ENCODE measurements at places on chromosomes 4 and X. TPM values are rescaled to one million over a fixed set of nuclear protein-coding genes. Genes with fewer than 3 reads are reported as not detected.
A peak's percentile ranks its signal among the peaks of the same experiment; 100 is the strongest.

Gene TRPC5OS
- total RNA-seq = not detected

DNA sequence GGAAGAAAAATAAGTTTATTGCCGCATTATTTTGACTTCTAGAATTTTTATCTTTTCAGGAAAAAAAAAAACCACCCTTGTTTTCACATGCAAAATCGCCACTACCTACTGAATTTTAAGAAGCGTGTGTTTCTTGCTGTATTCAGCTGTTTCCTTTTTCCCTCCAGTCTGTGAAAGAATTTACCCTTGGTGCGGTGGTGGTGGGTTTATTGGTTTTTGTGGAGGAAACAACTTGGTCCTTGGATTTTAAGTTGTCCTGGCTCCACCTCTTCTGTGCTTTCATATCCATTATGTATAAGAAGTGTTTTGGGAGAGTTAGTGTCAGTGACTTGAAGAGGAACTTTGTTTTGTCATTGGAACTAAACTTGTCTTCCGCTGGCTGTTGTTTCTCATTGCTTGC, 8.1 kb downstream of the RAPGEF2 start:
- no peak overlapping the region for H3K4me3 ChIP-seq
- peaks cover 14% of the 10 kb centered on the region for H3K36me3 ChIP-seq
- H3K27me3 ChIP-seq = no peaks in the 10 kb centered on the region
- DNase-seq = no peak
- peaks cover 25% of the 10 kb centered on the region for H3K4me1 ChIP-seq

Gene CLNK
- not detected for total RNA-seq

DNA sequence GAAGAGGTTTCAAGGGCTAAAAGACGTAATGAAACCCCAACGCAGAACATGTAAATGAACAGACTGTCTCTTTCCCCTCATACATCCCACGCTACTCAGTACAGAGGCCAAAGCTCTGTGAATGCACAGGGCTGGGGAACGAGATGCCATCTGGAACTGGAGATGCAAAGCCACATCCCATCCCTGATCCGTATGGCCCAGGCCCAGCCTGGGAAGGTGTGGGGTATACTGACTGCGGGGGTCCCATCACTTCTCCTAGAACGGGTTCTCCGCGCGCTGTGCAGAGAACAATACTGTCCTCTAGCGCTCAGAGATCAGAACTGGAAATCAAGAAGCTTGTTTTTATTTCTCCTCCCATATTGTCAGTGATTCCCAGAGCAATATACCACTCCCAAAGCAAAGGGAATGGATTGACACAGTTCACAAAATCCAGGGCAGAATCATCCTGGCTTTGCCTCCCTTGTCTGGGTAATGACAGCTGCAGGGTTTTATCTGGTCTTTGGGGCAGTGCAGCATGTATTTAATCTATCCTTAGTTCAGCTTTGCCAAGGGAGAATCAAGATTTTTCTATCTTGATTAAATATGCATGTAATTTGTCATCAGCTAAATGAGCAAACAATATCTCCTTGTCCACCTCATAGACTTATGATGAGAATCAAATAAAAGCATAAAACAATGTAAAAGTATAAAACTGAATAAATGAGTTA, 47.3 kb upstream of the TLR3 start:
- no peaks in the 10 kb centered on the region for H3K36me3 ChIP-seq
- peaks cover 4% of the 10 kb centered on the region for H3K27me3 ChIP-seq
- no peak for DNase-seq
- H3K27ac ChIP-seq = no peak overlapping the region
- H3K4me3 ChIP-seq = peak overlapping the region; percentile 26
- peaks cover 18% of the 10 kb centered on the region for H3K4me1 ChIP-seq

DNA sequence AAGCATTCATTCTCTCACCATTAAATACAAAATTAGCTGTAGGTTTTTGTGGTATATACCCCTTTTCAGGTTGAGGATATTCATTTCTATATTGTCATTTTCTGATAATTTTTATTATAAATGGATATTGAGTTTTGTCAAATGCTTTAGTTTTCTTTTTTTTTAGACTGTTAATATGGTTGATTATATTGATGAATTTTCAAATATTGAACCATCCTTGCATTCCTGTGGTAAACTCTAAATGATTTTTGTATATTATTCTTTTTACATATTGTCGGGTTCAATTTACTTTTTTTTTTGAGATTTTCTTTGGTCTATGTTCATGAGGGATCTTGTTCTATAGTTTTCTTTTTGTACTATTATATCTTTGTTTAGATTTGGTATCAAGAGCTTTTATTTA, 165.1 kb downstream of the GPAT3 start:
- H3K27me3 ChIP-seq = no peaks in the 10 kb centered on the region
- no peaks in the 10 kb centered on the region for H3K4me1 ChIP-seq
- H3K27ac ChIP-seq = no peak overlapping the region

DNA sequence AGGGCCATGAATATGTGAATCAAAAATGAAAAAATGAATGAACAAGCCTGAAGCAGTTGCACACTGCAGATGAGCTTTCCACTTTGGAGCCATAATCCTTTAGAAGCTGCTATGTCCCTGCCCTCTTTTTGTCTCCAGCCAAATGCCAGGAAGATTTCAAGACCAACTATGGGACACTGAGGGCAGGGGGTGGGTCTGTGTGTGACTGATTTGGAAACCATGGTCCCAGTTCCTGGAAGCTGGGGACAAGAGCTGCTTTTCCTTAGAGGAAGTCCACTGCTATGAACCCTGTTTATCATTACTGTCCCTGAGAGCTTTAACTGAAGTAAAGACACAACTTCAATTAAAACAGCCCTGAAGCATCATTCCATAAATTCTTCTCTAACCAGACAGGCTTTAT, 153.9 kb upstream of the GPC4 start:
- H3K27me3 ChIP-seq = no peaks in the 10 kb centered on the region
- H3K27ac ChIP-seq = no peak overlapping the region
- DNase-seq = no peak
- peaks cover 9% of the 10 kb centered on the region for H3K4me1 ChIP-seq

GRCh38 chrX:150081076-150081475, 142.8 kb upstream of the EOLA2 start:
- H3K36me3 ChIP-seq = no peaks in the 10 kb centered on the region
- no peak for DNase-seq
- H3K27me3 ChIP-seq = no peaks in the 10 kb centered on the region
- H3K4me1 ChIP-seq = no peaks in the 10 kb centered on the region
- no peak overlapping the region for H3K27ac ChIP-seq

Gene SHROOM3
- total RNA-seq = 62.7 TPM

DNA sequence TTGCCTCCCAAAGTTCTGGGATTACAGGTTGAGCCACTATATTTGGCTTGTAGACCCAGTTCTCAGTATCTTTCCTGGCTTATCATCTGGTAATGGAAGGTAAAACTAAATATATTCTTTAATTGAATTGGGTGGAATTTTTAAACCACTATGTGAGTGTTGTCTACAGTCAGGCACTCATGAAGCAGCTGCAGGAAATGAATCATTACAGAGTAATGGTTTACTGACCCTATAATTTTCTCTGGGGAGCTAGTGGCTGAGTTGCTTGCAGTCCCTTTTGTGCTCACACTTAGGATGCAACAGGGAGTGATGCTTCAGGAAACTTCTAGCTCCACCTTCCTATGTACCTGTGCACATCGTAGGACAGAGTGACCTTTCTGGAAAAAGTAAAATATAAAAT, 4.1 kb upstream of the UGT2B7 start:
- peaks cover 1% of the 10 kb centered on the region for H3K36me3 ChIP-seq
- DNase-seq = no peak
- no peaks in the 10 kb centered on the region for H3K27me3 ChIP-seq

GRCh38 chr4:153710681-153711080, 26.6 kb downstream of the TLR2 start:
- no peak overlapping the region for H3K4me3 ChIP-seq
- H3K36me3 ChIP-seq = no peaks in the 10 kb centered on the region
- no peak overlapping the region for H3K27ac ChIP-seq
- DNase-seq = no peak
- no peaks in the 10 kb centered on the region for H3K4me1 ChIP-seq

Gene ZNF718
- 10.8 TPM for total RNA-seq

DNA sequence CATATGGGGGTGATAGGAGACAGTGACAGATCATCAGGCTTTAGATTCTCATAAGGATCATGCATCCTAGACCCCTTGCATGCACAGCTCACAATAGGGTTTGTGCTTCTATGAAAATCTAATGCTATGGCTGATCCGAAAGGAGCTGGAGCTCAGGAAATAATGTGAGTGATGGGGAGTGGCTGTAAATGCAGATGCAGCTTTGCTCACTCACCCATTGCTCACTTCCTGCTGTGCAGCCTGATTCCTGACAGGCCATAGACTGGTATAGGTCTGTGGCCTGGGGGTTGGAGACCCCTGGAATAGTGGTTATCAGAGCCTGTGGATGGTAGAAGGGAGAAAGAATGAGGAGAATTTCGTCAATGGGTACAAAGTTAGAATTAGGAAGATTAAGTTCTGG, 2751.1 kb downstream of the ARAP2 start:
- H3K27ac ChIP-seq = no peak overlapping the region
- H3K4me3 ChIP-seq = no peak overlapping the region
- DNase-seq = no peak
- no peaks in the 10 kb centered on the region for H3K27me3 ChIP-seq
- H3K4me1 ChIP-seq = no peaks in the 10 kb centered on the region

- H3K4me3 ChIP-seq = no peak overlapping the region
- H3K27me3 ChIP-seq = no peaks in the 10 kb centered on the region
- H3K27ac ChIP-seq = no peak overlapping the region
Observed at GRCh38 chrX:97021680-97022079, 138.0 kb downstream of the RPA4 start.

- H3K27me3 ChIP-seq = no peaks in the 10 kb centered on the region
- no peak overlapping the region for H3K4me3 ChIP-seq
- H3K4me1 ChIP-seq = no peaks in the 10 kb centered on the region
- H3K27ac ChIP-seq = no peak overlapping the region
Observed at GRCh38 chr4:73098016-73098415, 28.5 kb upstream of the COX18 start.

- H3K27ac ChIP-seq = no peak overlapping the region
- peaks cover 8% of the 10 kb centered on the region for H3K36me3 ChIP-seq
- H3K4me3 ChIP-seq = peak overlapping the region; percentile 97
- no peak for DNase-seq
Observed at GRCh38 chrX:107119283-107119682, 661 bp upstream of the RBM41 start.

DNA sequence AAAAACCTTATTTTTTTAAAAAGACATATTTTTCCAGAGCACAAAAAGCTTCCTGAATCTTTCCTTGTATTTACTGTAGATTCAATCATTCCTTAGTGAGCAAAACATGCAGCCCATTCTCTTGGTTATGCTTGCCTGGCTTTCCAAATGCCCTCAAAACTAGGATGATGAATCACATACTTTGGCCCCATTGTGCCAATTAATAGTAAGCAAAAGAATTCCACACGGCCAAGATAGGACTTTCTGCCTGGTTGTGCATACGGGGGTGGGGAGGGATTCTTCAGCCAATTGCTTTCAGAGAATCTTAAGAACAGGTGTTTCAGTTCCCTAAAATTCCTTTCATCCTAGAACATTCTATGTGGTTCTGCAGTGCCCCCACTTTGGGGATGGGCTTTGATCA, 7.0 kb downstream of the RAI2 start:
- H3K27ac ChIP-seq = no peak overlapping the region
- H3K27me3 ChIP-seq = peaks cover 74% of the 10 kb centered on the region
- no peak overlapping the region for H3K4me3 ChIP-seq
- peaks cover under 1% of the 10 kb centered on the region for H3K4me1 ChIP-seq
- no peak for DNase-seq
- H3K36me3 ChIP-seq = no peaks in the 10 kb centered on the region

Gene XG
- total RNA-seq = 1.3 TPM

DNA sequence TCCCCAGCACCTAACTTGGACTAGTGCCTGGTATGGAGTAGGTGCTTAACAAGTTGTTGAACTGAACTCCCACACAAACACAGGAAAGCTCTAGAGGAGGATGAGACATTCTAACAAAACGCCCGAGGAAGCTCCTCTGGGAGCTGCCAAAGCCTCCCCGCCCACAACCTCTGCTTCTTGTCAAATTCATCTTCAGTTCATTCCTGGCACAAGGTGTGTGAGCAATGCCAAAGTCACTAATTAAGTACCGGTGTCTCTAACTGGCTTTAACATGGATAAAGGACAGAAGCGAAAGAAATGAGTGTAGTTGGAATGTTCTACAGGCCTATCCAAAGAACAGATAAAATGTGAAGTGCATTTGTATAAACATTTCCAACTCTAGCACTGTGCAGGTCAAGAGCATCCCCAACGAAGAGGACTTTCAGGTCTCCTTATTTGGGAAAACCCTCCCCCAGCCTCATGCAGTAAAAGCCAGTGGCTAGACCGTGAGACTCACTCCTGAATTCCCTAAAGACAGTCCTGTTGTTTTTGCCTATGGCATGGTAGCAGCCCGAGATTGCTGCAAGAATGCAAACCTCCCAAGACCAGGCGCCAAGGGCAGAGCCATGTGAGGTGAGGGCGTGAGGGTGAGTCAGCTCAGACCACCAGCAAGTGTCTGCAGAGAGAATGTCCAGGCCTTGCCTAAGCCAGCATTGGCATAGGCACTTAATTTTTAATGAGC, 72.2 kb upstream of the KLF3 start:
- no peak overlapping the region for H3K4me3 ChIP-seq
- peaks cover 2% of the 10 kb centered on the region for H3K36me3 ChIP-seq
- no peaks in the 10 kb centered on the region for H3K4me1 ChIP-seq
- H3K27me3 ChIP-seq = no peaks in the 10 kb centered on the region
- H3K27ac ChIP-seq = no peak overlapping the region

Gene SMIM43
- total RNA-seq = not detected

DNA sequence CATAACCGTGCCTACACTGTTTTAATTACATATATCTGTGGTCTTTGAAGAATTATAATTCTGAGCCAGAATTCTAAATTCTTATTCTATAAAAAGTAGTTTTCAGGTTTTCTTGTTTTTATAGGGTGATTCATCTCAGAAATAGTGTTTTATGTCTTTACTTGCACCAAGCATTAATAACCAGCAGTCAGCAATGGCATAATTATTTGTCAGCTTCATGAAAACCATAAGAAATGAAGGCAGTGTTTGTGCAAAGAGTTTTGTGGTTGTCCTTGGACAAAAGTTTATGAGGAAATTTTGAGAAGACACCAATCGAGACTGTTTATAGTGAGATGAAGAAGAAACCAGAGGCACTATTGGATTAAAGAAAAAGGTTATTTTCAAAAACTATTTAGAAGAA, 37.2 kb downstream of the EDNRA start:
- H3K27me3 ChIP-seq = no peaks in the 10 kb centered on the region
- no peak for DNase-seq
- H3K4me3 ChIP-seq = no peak overlapping the region
- H3K27ac ChIP-seq = peak overlapping the region; percentile 75
- H3K4me1 ChIP-seq = peaks cover 28% of the 10 kb centered on the region

Gene COL25A1
- 55.8 TPM for total RNA-seq

Gene FGG
- 2.5 TPM for total RNA-seq

- H3K4me1 ChIP-seq = peaks cover 28% of the 10 kb centered on the region
- no peak overlapping the region for H3K4me3 ChIP-seq
- no peaks in the 10 kb centered on the region for H3K27me3 ChIP-seq
- DNase-seq = no peak
Observed at GRCh38 chr4:159173886-159174285, 71.0 kb downstream of the RAPGEF2 start.

Gene AKAP14
- not detected for total RNA-seq

DNA sequence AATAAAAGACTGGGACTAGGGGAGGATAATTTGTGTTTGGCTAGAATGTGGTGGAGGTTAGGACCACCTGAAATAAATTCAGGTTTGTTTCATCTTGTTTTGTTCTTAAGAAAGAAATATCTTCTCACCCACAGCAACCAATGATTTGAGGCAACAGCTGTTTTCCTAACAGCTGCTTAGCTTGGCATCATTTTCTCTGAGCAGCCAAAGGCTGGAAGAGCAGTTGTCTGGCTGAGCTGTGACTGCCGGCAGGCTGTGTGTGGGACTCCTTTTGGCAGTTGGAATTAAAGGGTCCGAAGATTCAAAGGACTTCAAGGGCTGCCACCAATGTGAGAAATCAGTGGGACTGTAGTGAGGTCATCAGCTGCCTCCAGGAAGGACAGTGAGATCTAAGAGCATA, 5.0 kb downstream of the TRIM75 start:
- no peak overlapping the region for H3K27ac ChIP-seq
- no peak for DNase-seq
- no peak overlapping the region for H3K4me3 ChIP-seq
- H3K4me1 ChIP-seq = peaks cover 24% of the 10 kb centered on the region

Gene CTAG2
- total RNA-seq = not detected
